Suprapubic skin (tissue), 4 donors: ENCODE measurements at places on chromosomes 5 and 9.

DNA sequence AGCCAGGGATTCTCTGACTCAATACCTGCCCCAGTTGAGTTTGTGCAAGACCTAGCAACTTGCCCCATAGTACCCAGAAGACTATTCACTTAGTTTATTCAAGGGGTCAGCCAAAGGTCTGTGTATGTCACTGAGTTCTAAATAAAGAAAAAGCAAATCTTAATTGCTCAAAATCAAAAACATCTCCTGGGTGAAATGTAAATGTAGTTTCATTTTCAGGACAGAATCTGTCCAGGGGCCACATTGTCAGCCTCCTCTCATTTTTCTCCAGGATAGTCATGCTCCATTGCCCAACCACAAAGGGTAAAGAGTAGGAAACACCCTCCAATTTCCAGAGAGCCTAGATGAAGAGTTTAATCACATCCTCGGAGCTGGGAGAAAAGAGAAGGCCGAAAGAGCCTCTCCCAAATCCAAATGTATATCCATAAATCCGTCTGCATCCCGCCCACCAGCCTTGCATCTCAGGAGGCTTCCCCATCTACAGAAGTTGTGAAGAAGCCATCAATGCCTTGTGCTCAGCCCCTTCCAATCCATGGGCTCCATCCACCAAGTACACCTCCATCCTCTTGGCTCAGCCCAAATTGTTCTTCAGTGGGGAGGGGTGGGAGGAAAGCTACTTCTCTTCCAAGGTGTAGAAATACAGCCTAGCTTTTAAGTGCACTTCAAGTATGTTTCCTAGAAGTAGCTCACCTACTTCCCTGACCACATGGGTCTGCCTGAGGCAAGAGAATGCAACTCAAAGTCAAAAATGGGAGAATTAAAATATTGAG, 26.9 kb downstream of the ADAM19 start:
- DNase-seq = no peak

DNA sequence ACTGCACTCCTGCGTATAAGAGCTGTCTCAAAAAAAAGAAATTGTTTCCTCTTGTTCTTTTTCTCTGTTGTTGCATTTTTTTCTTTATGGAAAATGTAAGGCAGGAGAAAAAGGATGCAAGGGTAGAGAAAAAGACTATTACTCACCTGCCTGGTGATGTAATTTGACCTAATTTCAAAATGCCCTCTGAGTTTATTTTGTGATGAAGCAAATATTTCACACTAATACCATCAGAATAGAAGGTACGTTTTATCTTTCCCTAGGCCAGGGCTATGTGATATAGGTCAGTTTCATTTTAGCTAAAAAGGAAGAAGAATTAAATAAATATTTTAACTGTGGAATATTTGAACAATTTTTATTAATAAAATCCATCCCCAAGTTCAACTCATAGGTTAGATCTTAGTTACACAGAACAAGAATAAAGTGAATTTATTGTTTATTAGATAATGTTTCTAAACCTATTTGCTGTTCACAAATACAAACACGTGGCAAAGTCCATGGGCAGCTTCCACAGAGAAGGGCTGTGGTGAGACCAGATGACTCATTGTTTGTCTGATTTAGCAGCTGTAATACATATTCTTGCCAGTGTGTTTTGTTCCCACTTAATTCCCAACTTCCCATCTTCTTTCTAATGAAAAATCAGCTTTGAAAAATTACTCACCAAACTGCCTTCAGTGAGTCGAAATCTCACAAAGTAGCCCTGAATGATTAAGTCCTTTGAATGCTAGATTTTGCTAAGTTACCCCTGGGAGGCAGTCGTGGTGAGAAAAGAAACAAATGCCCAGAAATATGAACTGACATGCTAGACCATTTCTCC, 52.8 kb upstream of the CCDC112 start:
- no peak for DNase-seq

GRCh38 chr5:36744773-36745589, 131.6 kb upstream of the NIPBL start:
- DNase-seq = peak; percentile 91

DNA sequence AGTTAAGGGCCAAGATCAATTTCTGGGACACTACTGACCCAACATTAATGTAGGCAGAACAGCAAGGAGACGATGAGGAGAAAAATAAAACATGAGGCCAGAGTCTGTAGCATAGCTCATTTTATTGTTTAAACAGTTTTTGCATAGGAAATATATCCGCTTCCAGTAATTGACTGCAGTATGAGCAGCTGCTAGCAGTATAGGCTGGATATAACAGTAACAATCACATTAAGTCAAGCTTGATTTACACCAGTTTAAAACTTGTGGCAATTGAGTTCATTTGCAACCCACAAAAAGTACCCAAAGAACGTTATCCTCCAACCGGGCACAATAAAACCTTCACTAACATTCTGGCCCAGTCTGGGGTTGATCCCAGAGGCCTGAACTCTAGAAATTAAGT, 232.2 kb downstream of the NFIB start:
- no peak for DNase-seq

GRCh38 chr5:157574456-157575380, 857 bp downstream of the ADAM19 start:
- no peak for DNase-seq

GRCh38 chr5:157509587-157509986, 49.6 kb downstream of the NIPAL4 start:
- DNase-seq = no peak

- no peak for DNase-seq
These were observed 20.6 kb downstream of the GLRX start for GRCh38 chr5:95801961-95802360.

- DNase-seq = no peak
These were observed 157.7 kb upstream of the NR3C1 start for GRCh38 chr5:143561219-143561618.

DNA sequence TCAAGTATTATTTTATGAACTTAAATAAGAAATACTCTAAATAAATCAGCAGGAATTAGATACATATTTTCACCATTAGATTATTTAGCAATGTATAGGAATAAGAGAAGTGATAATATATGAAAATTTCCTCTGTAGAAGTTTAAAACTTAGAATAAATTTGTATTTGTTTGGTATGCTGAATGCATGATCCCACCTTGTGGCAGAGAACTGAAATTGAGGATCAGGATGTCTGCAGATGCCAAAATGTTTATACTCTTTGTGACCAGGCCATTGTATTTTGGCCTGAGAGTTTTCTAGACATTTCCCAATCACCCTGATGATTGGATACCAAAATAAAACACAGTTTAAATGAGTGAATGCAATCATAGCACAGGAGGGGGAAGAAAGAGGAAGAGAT, 6.3 kb downstream of the TYRP1 start:
- DNase-seq = no peak

- DNase-seq = no peak
These were observed 110.6 kb upstream of the ELL2 start for GRCh38 chr5:96072138-96072790.

DNA sequence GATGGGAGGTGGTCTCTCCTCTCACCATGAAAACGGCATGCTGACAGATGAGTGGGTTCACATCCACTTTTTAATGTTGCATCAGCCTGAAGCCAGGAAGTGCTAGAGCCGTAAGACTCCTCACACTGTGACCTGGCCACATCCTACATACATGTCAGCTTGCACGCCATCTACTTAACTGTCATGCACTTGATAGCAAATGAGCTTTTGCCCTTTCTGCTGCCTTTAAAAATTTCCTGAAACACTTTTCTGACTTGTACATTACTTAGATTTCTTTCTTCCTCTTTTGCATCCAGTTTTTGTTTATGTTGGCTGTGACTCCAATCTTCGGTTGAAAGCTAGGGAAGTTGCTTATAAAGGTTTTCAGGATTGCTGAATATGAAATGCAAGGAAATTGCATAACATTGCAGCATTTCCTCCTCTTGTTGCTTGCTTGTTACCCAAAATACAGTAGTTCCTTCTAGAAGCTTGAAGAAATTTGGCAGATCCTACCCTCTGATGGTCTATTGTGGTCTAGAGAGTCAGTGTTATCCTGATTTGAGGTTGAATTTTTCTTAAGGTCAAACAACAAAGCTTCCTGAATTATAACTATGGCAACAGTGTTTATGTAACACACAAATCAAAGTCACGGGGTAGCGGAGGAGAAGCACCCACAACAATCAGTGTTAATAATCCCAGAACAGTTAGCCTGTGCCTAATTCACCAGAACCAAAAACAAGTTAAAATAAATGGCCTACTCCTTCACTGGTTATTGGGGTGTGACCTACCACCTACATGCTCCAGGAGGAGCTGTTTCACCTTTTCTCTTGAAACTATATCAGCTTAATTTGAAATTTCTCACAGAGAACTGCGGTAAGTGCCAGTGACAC, 232.5 kb downstream of the ARHGAP26 start:
- no peak for DNase-seq

GRCh38 chr9:88927510-88927909, 63.8 kb upstream of the S1PR3 start:
- DNase-seq = no peak

DNA sequence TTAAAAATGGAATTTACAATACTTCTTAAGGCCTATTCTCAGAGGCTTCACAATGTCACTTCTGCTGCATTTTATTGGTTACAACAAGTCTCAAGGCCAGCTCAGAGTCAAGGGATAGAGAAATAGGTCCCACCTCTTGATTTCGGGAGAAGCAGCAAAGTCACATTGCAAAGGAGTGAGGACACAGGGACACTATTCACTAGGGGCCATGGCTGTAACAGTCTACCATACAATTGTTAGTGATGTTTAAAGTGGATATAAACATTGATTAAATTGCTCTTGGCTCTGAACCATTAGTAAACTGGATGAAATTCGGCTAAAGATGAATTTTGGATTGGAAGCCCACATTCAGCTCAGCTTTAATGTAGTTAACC, 21.7 kb upstream of the CMBL start:
- DNase-seq = no peak

GRCh38 chr5:125263356-125263755, 516.9 kb upstream of the ZNF608 start:
- DNase-seq = no peak

DNA sequence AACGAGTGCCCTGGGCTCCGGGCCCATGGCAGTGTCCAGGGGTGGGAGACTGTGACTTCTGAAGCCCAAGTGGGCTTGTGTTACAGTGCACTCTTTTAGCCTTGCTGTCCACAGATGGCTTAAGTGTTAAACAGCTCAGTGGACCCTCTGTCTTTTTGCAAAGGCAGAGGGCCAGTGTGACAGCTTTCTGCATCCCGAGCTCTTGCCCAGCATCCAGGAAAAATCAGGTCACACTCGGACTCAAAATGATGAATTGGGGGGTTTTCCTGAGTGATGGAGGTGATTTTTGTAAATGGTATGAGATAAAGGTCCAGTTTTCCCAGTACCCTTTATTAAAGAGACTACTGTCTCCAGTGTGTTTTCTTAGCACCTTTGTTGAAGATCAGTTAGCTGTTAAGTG, 321.3 kb upstream of the GRAMD2B start:
- no peak for DNase-seq

- DNase-seq = no peak
These were observed 7.7 kb downstream of the FBP1 start for GRCh38 chr9:94631599-94631998.

GRCh38 chr9:5361326-5362010, 21.8 kb upstream of the RLN1 start:
- DNase-seq = no peak

DNA sequence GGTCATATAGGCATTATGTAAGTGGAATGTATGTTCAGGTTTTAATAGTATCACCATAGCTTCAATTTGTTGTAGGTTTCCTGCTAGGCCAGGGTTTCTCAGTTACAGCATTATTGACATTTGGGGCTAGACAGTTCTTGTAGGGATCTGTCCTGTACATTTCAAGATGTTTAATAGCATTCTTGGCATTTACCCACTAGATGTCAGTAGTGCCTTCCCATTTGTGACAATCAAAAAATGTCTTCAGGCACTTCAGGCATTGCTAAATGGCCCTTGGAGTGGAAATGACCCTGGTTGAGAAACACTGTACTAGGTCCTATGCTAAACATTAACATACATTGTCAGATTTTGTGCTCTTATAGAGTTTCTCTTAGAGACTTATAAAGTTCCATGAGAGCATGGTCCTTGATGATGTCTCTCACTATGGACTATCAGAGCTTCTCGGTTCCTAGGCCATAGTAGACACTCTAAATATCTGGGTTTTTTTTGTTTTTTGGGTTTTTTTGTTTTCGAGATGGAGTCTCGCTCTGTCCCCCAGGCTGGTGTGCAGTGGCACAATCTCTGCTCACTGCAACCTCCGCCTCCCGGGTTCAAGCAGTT, 1.4 kb downstream of the KIF20A start:
- DNase-seq = no peak

- peak; percentile 69 for DNase-seq
These were observed 169.9 kb downstream of the SLC28A3 start for GRCh38 chr9:84170521-84171141.

GRCh38 chr5:139277171-139277570, 16.4 kb upstream of the MATR3 start:
- no peak for DNase-seq

DNA sequence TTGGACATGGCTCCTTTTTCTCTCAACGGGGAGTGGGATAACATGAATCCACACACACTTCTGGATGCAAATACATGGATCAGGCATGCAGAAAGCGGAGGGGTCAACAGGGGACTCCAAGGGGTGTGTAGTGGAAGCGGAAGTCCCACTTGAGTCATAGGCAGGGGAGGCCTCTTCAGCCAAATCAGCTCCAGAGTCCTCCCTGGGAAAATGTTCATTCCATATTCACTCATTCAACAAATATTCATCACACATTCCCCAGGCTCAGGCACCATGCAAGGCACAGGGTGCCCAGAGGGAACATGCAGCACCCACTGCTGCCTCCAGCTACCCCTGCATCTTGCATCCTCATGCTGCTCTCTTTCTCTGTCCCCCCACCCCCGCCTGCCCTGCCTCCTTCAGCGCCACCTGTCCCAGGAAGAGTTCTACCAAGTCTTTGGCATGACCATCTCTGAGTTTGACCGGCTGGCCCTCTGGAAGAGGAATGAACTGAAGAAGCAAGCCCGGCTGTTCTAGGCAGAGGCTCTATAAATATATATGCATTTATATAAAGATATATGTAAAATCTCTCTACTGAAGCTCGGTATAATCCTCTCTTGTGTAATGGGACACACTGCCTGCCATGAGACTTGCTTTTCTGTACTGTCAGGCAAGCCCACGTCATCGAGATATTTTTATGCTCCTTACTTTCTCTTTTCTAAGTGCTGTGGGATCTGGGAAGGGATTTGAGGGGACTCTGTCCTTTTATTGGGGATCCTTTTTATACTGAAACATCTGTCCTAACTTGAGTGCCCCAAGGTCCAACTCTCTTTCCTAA, 13.6 kb upstream of the AFAP1L1 start:
- no peak for DNase-seq

GRCh38 chr5:112316006-112316405, 103.1 kb downstream of the EPB41L4A start:
- DNase-seq = no peak

DNA sequence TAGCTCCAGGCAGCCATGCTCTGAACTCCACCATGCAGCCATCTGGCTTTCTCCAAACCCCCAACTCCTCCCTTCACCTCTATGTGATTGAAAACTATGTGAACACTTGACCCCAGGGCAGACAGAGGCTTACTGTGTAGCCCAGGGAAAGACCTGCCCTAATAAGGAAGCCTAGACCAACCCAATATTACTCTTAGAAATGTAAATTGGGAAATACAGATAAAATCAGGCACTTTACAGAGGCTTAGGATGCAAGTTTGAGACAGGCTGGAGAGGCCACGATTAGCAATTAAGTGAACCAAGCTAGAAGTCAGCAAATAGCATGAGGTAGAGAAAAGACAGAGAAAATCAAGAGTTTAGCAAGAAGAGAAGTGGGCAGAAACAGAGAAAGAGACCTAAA, 141.7 kb upstream of the ABCA1 start:
- DNase-seq = no peak
